ENCODE measurements at places on chromosomes 11 and 22.

GRCh38 chr11:121560236-121560635, 107.5 kb upstream of the SORL1-AS1 start:
- DNase-seq, result no peak

- DNase-seq, result no peak
Measured at GRCh38 chr11:121236115-121237001, 56.2 kb upstream of the SC5D start.

- no peak for DNase-seq
Measured at GRCh38 chr11:93033093-93033492, 63.6 kb downstream of the MTNR1B start.

DNA sequence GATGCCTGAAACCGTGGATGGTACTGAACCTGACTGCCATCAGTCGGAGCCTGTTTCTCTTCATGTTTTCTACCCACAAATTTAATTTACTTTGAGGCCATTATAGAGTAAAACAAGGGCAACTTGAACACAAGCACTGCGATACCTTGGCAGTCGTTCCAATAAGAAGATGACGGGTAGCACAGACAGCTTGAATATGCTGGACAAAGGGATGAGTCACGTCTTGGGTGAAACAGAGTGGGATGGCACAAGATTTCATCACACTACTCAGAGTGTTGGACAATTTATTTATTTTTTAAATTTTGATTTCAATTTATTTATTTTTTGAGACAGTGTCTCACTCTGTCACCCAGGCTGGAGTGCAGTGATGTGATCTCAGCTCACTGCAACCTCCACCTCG, 5.7 kb downstream of the DIXDC1 start:
- DNase-seq, result no peak

DNA sequence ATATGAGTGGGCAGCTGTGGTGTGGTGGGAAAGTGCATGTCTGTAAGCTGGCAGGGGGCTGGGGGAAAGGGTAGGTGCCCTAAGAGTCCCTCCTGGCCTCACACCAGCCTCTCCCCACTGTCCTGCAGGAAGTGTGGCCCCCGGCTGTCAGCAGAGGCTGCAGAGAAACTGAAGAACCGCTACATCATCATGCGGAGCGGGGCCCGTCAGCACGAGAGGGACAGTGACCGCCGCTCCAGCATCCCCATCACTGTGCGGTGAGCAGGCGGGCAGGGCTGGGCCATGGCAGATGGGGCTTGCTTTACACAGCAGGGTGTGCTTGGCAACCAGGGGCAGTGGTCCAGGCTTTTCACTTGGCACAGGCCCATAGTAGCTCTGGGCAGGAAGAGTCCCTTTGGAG, 19.8 kb downstream of the MCM5 start:
- DNase-seq, result no peak

DNA sequence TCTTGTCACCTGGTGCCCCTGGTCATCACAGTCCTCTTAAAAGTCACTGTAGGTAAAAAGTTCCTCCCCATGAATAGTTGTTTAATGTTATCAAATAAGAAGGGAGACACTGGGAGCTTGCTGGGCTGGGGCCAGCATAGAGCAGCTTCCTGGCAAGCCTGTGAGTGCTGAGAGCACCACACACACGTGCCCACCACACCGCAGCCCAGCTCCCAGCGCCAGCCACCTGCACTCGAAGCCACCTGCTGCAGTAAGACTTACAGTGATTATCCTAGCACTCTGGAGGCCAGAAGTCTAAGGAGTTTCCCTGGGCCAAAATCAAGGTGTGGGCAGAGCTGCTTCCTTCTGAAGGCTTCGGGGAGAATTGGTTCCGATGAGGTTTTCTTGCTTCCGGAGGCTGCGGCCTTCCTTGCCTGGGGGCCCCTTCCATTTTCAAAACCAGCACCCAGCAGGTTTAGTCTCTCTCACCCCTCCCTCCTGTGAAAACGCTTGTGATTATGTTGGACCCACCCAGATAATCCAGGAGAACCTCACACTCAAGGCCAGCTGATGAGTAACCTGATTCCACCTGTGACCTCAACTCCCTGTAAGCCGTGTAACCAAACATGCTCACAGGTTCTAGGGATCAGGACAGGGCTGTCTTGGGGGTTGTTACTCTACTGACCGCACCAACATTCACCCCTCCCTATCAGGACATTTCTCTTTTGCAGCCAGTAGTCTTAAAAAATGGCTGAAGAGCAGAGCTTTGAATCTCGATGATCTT, 687.2 kb downstream of the TBC1D22A start:
- DNase-seq, result no peak

GRCh38 chr11:77590194-77590782, 535 bp downstream of the AQP11 start:
- no peak for DNase-seq

- DNase-seq, result no peak
Measured at GRCh38 chr22:49406047-49406650, 421.5 kb downstream of the BRD1 start.

DNA sequence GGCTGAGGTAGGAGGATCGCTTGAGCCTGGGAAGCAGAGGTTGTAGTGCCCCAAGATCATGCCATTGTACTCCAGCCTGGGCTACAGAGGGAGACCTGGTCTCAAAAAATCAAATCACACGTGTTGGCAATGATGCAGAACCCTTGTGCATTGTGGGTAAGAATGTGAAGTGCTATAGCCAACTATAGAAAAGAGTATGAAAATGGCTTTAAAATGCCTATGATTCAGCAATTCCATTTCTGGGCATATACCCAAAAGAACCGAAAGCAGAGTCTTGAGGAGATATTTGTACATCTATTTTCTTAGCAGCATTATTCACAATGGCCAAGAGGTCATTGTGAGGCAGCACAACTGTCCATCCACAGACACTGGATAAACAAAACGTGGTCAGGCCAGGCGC, 2.6 kb upstream of the FADS3 start:
- DNase-seq, result no peak

DNA sequence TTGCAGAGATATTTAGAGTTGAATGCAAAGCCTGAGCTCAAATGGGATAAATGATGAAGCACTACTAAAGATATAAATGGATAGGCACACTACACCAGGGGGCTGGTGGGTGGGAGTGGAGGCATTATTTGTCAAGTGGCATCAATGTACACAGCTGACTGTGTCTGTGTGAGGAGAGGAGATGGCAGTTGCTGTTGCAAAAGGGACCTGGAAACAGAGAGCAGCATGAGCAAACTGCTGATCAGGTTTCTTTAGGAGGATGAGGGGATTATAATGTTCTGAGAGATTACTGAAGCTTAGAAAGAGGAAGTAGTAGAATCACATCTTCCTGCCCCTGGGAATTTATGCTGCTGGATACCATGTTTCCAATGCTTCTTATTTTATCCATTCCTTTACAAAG, 39.4 kb upstream of the LIN7C start:
- DNase-seq, result no peak

DNA sequence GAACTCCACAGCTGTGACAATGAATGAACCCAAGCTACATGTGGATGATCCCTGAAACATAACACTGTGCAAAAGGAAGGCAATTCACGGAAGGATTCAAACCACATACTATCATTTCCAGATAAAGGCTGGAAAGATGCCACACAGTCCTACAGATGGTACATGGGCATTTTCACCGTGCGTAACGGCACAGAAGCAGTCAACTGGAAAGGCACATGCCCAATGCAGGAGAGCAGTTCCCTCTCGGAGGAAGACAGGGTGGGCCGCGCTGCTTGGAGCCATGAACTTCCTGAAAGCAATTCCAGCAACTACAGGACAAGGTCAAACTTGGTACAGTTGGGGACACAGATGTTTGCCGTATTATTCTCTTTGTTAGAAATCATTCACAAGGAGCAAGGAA, 103.7 kb downstream of the SHANK2 start:
- no peak for DNase-seq

DNA sequence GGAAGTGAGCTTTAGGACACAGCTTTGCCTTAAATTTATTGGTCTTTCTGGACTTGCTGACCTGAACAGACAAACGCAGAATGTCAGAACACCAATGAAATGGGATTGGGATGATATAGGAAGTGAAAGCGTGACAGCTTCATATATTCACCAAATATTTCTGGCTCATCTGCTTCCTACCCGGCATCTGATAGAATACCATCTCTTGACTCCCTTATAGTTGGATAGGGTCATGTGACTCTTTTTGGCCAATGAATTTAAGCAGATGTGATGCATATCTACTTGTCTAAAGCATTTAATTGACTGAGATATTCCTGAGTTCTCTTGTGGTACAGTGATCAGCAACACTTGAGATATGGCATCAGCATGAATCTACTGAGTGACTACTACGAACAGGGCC, 2.5 kb upstream of the CAPRIN1 start:
- no peak for DNase-seq

DNA sequence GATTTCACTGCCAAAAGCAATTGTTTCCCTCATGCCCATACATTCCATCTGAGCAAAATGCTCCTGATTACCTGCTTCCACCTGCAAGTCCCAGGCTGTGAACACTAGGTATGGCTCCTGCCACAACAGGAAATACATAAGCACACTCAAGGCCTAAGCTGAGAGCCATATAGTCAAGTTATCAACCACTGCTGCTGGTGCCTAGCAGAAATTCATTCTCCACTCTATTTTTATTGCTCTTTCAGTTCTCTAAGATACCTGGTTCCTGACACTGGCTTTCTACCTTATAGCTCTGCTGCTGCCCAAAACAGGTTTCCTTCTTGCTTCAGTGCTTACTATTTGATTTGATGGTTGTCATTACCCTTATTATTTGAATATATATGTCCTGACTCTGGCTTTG, 31.6 kb downstream of the SLC36A4 start:
- no peak for DNase-seq

Data from epithelial cell of prostate (primary cell).